ENCODE measurements at places on chromosomes 2 and 18. TPM values are rescaled to one million over a fixed set of nuclear protein-coding genes. Genes with fewer than 3 reads are reported as not detected.

GRCh38 chr18:49170925-49171505 is 220.2 kb upstream of the SMAD7 start:
- no peak for DNase-seq

GRCh38 chr18:23257137-23257536 is 121.9 kb downstream of the CABLES1 start:
- DNase-seq: no peak

DNA sequence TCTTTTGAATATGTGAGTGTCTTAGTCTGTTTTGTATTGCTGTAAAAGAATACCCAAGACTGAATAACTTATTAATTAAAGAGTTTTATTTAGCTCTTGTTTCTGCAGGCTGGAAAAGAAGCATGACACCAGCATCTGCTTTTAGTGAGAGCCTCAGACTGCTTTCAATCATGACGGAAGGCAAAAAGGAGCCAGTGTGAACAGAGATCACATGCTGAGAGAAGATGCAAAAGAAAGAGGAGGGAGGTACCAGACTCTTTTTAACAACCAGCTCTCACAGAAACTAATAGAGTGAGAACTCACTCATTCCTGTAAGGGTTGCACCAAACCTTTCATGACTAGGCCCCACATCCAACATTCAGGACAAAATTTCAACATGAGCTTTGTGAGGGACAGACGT is 101.6 kb upstream of the HNMT start:
- DNase-seq: no peak

- DNase-seq: no peak
Measured at GRCh38 chr2:130790804-130791616, 35.7 kb downstream of the AMER3 start.

DNA sequence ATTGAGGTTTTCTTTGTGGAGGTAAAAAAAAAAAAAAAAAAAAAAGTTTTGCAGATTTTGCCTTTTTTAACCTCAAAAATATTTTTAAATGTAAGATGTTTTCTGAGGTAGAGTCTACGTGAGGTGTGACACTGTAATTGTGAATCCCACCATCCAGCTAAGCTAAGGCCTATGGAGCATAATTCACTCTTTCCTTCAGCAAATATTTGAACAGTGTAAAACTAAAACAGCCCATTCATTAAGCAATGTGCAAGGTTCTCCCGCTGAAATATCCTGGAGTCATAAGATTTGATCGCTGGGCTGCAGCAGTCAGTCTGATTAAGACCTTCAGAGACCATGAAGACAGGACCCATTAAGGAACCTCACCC is 105.1 kb downstream of the HNRNPLL start:
- DNase-seq: no peak

GRCh38 chr2:157223624-157224205 is 33.8 kb upstream of the GALNT5 start:
- DNase-seq: no peak

DNA sequence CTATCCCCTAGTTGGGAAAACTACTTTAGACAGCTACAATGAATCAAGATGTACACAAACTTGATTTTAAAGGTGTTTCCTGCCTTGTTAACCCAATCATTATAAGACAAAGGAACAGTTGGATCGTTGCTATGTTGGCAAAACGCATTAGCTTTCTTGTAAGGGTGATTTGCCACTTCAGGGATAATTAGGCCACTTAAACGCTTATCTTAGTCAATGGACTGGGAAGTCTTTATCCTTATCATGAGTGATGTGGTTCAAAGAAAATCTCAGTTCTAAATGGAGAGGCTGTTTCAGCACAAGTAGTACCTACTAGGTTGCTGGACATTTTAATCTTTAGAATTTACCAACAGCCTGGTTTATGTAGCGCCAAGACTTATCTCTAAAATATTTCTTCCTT is 406.1 kb upstream of the MEX3C start:
- no peak for DNase-seq

GRCh38 chr2:55705027-55705653 is 11.5 kb upstream of the PNPT1 start:
- DNase-seq: no peak

The GALNT13 gene
- 0.72 TPM for total RNA-seq

The LHCGR gene
- not detected for total RNA-seq

The ALPI gene
- not detected for total RNA-seq
